ENCODE measurements at places on chromosomes 1 and 21.

DNA sequence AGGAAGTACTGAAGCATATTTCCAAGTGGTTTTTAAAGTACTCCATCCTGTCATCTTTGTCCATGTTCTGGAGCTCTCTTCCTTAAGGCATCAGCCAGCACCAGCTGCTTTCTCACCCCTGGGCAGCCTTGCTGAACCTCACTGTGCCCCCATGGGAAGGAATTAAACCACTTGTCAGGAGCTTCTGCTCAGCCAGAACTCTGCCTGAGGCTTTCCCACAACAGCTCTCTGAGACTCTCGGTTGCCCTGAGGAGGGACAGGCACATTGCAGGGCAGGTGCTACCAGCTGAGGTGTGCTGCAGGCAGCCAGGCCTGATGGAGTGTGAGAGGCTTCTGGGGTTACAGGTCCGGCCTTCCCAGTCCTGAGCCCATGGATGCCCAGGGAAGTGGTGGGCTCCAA, 30.9 kb downstream of the FAM163A start:
- DNase-seq, result peak; percentile 51

- DNase-seq, result no peak
Observed at GRCh38 chr21:35503671-35504070, 454.6 kb upstream of the RUNX1 start.

DNA sequence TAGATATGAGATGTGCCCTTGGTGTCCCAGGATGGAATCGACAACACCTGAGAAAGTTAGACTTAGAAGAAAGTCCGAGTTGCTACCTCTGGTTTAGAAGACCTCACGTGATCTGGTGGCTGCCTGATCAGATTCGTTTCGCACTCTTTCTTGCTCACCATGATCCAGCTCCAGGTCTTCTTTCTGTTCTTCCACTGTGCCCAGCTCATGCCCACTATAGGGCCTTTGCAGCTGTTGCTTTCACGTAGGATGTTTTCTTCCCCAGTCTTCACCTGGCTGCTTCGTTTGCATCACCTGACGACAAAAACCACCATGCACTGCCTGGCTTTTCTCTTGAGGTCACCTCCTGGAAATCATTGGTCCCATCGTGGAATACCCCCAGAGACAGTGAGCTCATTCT, 311.1 kb downstream of the PRDM2 start:
- DNase-seq, result no peak

DNA sequence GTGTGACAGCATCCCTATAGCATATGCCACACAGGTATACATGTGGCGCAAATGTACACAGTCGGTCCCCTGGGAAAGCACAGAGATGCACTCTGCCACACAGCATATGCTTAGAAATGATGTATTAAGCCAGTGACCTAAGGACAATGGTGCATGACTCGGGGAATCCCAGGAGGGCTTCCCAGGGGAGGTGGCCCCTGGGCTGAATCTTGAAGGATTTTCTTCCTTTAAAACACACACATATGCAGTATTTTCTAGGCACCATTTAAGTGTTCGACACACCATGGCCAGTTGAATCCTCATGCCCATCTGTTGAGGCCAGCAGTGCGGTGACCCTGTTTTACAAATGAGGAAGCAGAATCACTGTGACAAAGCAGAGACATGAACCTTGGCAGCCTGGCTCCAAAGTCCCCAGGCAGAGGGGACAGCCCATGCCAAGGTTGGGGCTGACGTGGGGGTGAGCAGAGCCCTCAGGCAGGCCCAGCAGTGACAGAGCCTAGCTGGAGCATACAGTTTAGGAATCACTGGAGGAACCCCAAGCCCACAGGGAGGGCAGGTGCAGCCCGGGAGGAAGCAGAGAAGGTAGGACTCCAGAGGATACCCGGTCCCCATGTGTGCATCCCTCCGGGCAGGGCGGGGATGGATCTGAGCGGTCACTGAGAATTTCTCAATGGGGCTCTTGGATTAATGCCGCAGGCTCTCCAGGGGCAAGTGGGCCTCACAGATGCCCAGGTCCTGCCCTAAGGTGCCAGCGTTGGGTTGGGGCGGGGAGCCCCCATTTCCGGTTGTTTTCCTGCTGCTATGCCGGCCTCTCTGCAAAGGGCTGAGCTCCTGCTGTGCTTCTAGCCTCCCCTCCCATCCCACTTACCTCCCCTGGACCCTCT, 28.4 kb downstream of the WNT3A start:
- peak; percentile 48 for DNase-seq

DNA sequence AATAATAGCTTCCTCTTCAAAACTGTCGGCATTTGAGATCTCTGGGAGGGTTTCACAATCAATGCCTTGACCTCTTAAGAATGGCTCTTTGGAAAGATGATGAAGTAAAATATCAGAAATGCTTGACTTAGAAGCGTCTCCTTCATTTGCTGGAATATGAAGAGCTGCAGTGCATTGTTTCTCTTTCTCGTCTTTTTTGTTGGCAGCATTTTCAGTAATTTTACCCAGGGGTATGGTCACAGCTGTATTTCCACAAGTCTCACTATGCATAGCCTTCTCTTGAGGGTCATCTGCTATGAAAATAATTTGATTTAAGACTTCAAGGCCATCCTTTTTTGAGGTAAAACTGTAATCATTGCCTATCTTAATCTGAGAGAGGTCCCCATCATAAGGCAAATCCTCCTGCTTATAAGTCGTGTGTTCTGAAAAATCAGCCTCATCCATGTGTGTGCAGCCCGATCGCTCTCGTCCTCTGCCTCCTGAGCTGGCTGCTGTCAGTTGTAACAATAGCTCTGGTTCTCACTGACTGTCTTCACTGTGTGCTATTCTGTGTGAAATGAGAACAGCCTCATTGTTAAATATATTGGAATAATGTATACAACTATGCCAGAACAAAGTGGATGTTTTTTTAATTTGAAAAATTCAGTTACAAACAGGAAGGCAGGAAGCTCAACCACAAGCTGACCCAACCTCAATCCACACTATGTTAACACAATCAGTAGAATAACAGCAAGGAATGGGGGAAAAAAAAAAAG, 4.5 kb downstream of the AKNAD1 start:
- no peak for DNase-seq

Measured in left forelimb (tissue), 1 donor.